Caco-2 (cell line): ENCODE measurements at places on chromosomes 3 and 15. TPM values are rescaled to one million over a fixed set of nuclear protein-coding genes. Genes with fewer than 3 reads are reported as not detected.
A peak's percentile ranks its signal among the peaks of the same experiment; 100 is the strongest.

ACTC1 gene
- total RNA-seq, result not detected in 2 replicates

DNA sequence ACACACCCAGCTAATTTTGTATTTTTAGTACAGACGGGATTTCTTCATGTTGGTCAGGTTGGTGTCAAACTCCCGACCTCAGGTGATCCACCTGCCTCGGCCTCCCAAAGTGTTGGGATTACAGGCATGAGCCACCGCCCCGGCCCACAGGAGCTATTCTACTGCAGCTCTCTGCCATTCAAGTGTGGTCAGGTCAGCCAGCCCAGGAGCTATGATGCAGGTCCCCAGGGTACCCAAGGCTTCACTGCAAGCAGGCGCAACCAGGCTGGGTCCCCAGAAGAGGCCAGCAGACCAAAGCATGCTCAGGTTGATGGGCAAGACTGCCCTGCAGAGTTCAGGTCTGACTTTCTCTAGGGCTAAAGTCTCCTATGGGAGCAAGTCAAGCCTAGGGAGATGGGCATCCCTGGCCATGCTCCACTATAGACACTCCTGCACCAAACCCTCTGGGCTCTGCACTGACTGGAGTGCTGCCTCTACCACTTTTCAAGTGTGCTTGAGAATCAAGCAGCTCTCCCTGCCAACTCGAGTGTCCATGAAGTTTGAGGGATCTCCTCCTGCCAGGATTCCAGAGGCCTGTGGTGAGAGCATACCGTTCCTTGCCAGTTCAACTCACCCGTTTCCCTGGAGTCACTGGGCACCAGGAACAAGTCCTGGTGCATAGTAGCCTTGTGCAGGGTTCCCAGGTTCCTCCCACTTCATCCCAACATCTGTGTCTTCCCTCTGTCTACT is 30.9 kb downstream of the MYO9A start:
- DNase-seq, result no peak
- no peak overlapping the region for H3K4me3 ChIP-seq
- peaks cover 5% of the 10 kb centered on the region for H3K4me1 ChIP-seq
- H3K27me3 ChIP-seq, result no peaks in the 10 kb centered on the region
- H3K36me3 ChIP-seq, result no peaks in the 10 kb centered on the region; the same call in 1 of the 2 replicates

DNA sequence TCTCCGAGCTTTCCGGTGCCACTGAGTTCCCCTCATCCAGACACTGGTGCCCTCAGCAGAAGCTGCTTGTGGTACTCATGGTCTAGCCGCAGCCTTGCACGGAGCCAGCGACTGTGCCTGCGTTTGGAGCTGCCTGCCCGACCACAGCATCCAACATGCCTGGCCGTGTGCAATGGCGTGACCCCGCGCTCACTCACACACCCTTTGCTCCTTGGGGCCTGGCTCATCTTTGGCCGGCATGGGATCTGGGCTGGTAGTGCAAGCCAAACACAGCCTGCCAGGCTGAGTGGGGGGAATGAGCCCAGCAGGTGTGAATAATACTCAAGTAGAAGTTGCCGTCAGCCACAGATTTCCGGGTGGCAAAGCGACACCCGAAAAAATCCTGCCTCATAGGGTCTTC is 1178.7 kb upstream of the GBE1 start:
- no peaks in the 10 kb centered on the region for H3K27me3 ChIP-seq
- no peaks in the 10 kb centered on the region for H3K4me1 ChIP-seq
- DNase-seq, result no peak
- no peak overlapping the region for H3K27ac ChIP-seq

TP53BP1 gene
- total RNA-seq, result 39.8 and 46.8 TPM in 2 replicates

DNA sequence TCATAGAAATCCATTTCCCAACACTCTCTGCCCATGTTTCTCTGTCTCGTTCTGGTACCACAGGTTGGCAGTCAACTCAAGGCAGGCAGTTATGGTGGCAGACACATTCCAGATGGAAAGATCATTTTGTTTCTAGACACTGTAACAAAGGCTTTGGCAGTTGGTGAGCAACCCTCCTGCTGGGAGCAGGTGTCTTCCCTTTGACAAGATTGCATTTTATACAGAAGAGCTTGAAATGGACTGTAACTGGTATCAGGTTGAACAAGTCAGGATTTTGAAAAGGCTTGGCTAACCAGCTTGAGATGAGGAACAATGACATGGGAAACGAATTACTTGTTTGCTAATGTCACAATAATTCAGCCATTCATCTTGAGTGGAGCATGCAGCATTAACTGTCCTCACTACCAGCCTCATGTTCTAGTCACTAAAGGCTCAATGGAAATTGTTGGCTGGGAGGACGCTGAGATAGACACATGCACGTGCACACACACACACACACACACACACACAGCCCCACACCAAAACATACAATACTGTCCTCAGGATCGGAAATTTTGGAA is 170.0 kb downstream of the SEMA6D start:
- no peak overlapping the region for H3K27ac ChIP-seq
- DNase-seq, result no peak
- H3K4me3 ChIP-seq, result no peak overlapping the region
- H3K27me3 ChIP-seq, result no peaks in the 10 kb centered on the region

SENP2 gene
- 52.4 and 53.5 TPM in 2 replicates for total RNA-seq

DNA sequence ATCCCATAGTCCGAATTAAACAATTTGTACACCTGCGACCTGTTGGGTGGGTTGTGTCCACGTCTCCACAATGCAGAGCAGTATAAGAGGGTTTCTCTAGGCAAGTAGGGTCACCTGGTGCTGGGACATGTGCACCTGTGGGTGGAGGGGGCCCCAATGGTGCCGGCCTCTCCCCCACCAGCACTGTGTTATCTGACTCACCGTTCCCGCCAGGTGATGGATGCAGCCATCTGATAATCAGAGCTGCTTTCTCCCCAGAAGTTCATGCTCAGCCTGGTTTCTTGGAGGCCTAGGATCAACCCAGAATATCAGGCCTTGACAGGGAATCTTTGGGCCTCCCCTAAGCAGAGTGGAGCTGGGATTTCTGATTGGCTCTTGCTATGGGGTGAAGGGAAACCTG is 86.0 kb downstream of the DNAJB8 start:
- no peaks in the 10 kb centered on the region for H3K27me3 ChIP-seq
- H3K27ac ChIP-seq, result no peak overlapping the region
- no peak overlapping the region for H3K4me3 ChIP-seq
- DNase-seq, result no peak
- H3K4me1 ChIP-seq, result peaks cover 24% of the 10 kb centered on the region

DNA sequence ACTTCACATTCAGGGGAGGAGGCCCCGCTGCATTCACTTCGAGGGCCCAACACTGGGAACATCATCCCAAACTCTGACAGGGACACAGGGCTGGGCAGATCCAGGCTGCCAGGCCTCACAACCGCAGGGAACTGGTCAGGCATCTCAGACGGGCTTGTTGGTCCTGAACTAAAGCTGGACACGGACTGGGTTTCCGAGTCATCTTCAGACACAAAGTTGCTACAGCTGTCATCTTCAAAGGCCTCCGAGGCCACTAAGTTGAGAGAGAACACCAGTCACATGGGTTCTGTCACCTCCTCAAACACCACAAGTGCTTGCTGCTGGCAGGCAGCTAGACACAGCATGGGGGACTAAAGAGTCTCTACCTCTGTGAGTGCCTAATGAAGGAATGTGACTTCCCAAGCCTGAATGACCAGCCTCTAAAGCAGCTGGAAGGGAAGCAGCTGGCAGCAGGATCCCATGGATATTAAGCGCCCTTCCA is 50.9 kb downstream of the CAPN7 start:
- H3K4me3 ChIP-seq, result no peak overlapping the region
- no peaks in the 10 kb centered on the region for H3K4me1 ChIP-seq
- DNase-seq, result no peak

DNA sequence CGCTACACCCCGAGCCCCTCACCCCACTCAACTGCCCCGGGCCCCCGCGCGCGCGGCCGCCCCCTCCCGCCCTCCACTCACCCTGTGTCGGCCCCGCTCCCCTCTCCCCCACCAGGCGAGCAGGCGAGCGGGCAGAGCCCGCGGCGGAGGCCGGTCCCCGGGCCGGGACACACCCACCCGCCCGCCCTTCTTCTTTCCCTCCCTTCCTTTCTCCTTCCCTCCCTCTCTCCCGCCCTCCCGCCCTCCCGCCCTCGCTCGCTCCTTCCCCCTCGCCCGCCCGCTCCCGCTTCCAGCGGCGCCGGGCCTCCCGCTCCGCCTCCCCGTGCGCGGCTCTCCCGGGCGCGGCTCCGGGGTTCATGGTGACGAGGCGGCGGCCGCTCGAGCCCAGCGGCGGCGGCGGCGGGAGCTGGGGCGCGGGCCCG is at the start of gene CTDSPL:
Gene CTDSPL, plus strand, starts transcription at position 261 of the 422 bp plus-strand sequence. CDS start 320 bp downstream, outside the sequence.
- H3K27ac ChIP-seq, result peak within 1 kb of the TSS; percentile 88
- peak; percentile 61 for DNase-seq
- H3K4me3 ChIP-seq, result peak within 1 kb of the TSS; percentile 92
- H3K36me3 ChIP-seq, result no peaks in the 10 kb centered on the region

PDZRN3 gene
- 12.5 and 13.6 TPM in 2 replicates for total RNA-seq

GRCh38 chr15:88992912-88993376 is 79.8 kb upstream of the MFGE8 start:
- peak overlapping the region; percentile 83 for H3K27ac ChIP-seq
- H3K4me1 ChIP-seq, result peaks cover 73% of the 10 kb centered on the region
- DNase-seq, result no peak
- no peak overlapping the region for H3K4me3 ChIP-seq
- H3K27me3 ChIP-seq, result no peaks in the 10 kb centered on the region

- H3K4me3 ChIP-seq, result no peak overlapping the region
- peaks cover 2% of the 10 kb centered on the region; the same call in 1 of the 2 replicates for H3K36me3 ChIP-seq
- no peak overlapping the region for H3K27ac ChIP-seq
- DNase-seq, result no peak
- H3K4me1 ChIP-seq, result no peaks in the 10 kb centered on the region
These were observed 68.5 kb downstream of the DHX30 start for GRCh38 chr3:47871389-47871788.

ATP11B gene
- total RNA-seq, result 54.5 and 58.1 TPM in 2 replicates

GRCh38 chr3:156694536-156694935 is 20.1 kb downstream of the TIPARP start:
- H3K27ac ChIP-seq, result no peak overlapping the region
- DNase-seq, result no peak
- H3K4me3 ChIP-seq, result no peak overlapping the region
- H3K27me3 ChIP-seq, result no peaks in the 10 kb centered on the region

SOX2 gene
- 33.4 and 34.1 TPM in 2 replicates for total RNA-seq

DNA sequence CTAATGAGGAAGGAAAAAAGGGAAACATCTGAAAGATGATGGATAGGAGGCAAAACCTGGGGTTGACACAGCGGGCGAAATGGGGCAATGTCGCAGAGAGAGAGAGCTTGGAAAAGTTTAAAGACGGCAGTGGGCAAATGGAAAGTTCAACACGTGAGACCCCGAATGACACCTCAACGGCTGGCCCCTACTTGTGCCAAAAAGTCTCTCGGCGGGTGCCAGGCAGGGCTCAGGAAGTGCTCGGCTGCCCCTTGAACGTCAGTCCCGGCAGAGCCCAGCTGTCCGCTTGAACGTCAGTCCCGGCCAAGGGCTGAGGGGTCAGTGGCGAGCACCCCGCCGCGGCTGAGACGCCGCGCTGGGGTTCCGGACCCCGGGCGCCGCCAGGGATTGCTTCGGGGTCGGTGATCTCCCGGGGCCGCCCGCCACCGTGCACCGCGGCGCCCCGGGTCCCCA is 658 bp downstream of the EOGT start:
- H3K4me3 ChIP-seq, result peak overlapping the region; percentile 90
- no peaks in the 10 kb centered on the region; the same call in 1 of the 2 replicates for H3K36me3 ChIP-seq
- DNase-seq, result peak; percentile 64
- H3K27ac ChIP-seq, result peak overlapping the region; percentile 83

GRCh38 chr15:88833731-88834100 is 30.5 kb downstream of the ACAN start:
- no peak overlapping the region for H3K4me3 ChIP-seq
- no peaks in the 10 kb centered on the region for H3K36me3 ChIP-seq
- DNase-seq, result no peak
- no peak overlapping the region for H3K27ac ChIP-seq
- H3K27me3 ChIP-seq, result no peaks in the 10 kb centered on the region
- no peaks in the 10 kb centered on the region for H3K4me1 ChIP-seq

MAP4 gene
- 137 and 140 TPM in 2 replicates for total RNA-seq

DNA sequence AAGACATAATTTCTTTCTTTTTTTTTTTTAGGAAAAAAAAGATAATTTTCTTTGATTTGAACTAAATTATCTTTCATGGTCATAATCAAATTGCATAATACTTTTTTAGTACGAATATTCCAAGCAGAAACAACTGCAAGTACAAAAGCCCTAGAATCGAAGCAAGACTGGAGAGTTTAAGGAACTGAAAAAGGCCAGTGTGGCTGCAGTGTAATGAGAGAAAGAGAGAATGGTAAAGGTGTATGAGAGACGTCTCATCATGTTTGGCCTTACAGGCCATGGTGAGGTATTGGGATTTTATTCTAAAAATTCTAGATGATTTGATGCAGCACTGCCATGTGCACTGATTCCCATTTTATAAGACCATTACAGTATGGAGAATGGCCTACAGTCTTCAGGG is 180.9 kb downstream of the SUCNR1 start:
- no peaks in the 10 kb centered on the region for H3K27me3 ChIP-seq
- H3K4me1 ChIP-seq, result peaks cover 57% of the 10 kb centered on the region
- no peak for DNase-seq
- H3K27ac ChIP-seq, result no peak overlapping the region

GRCh38 chr3:127984241-127984975 is 67.8 kb upstream of the SEC61A1 start:
- H3K4me3 ChIP-seq, result no peak overlapping the region
- H3K27me3 ChIP-seq, result no peaks in the 10 kb centered on the region
- H3K27ac ChIP-seq, result no peak overlapping the region
- DNase-seq, result no peak
- no peaks in the 10 kb centered on the region for H3K36me3 ChIP-seq

COLQ gene
- 0.26 TPM in 1 of 2 replicates, not detected in the other for total RNA-seq

- DNase-seq, result peak; percentile 67
- H3K4me3 ChIP-seq, result no peak overlapping the region
- no peak overlapping the region for H3K27ac ChIP-seq
- no peaks in the 10 kb centered on the region for H3K27me3 ChIP-seq
- no peaks in the 10 kb centered on the region for H3K36me3 ChIP-seq
- peaks cover 16% of the 10 kb centered on the region for H3K4me1 ChIP-seq
These were observed 160.7 kb downstream of the SQOR start for GRCh38 chr15:45795440-45796069.

RBMS3 gene
- total RNA-seq, result 7.4 and 9.2 TPM in 2 replicates

DNA sequence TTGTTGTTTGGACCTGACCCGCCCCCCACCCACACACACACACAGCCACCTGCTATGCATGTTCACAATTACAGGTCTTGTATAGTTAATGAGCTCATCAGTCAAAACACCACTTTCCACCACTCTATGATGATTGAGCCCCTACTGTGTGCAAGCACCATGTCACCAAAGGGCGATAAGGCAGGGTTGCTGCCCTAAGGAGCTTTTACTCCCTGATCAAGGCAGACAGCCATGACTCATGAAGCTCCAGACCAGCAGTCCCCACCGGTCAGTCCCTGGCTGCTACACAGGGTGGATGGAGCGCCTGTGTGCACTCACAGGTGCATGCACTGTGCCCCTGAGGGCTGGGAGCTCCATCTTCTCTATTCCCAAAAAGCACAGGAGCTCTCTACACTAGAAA is 270.6 kb downstream of the CLSTN2 start:
- H3K27ac ChIP-seq, result no peak overlapping the region
- no peaks in the 10 kb centered on the region for H3K36me3 ChIP-seq
- no peak overlapping the region for H3K4me3 ChIP-seq
- DNase-seq, result no peak
